Aorta (tissue), 5 donors: ENCODE measurements at places on chromosomes 3 and 15. TPM values are rescaled to one million over a fixed set of nuclear protein-coding genes. Genes with fewer than 3 reads are reported as not detected.
A peak's percentile ranks its signal among the peaks of the same experiment; 100 is the strongest.

The KIF7 gene
- total RNA-seq: 17.5 TPM

The ATP13A5 gene
- total RNA-seq: not detected

GRCh38 chr3:111874177-111874820 is 15.2 kb downstream of the PHLDB2 start:
- H3K4me1 ChIP-seq: peaks cover 7% of the 10 kb centered on the region
- H3K4me3 ChIP-seq: no peak overlapping the region
- H3K36me3 ChIP-seq: peaks cover 3% of the 10 kb centered on the region

- no peak overlapping the region for H3K27ac ChIP-seq
- no peaks in the 10 kb centered on the region for H3K27me3 ChIP-seq
- H3K4me3 ChIP-seq: no peak overlapping the region
- H3K4me1 ChIP-seq: no peaks in the 10 kb centered on the region
- no peaks in the 10 kb centered on the region for H3K36me3 ChIP-seq
- no peak for DNase-seq
These were observed 203.6 kb upstream of the WNT5A start for GRCh38 chr3:55690726-55691125.

- H3K4me1 ChIP-seq: no peaks in the 10 kb centered on the region
- H3K27ac ChIP-seq: no peak overlapping the region
- DNase-seq: peak; percentile 31
- H3K4me3 ChIP-seq: no peak overlapping the region
- no peaks in the 10 kb centered on the region for H3K36me3 ChIP-seq
- no peaks in the 10 kb centered on the region for H3K27me3 ChIP-seq
These were observed 251.4 kb downstream of the ADAMTS17 start for GRCh38 chr15:100090411-100090810.
